ENCODE measurements at places on chromosomes 7 and 10. TPM values are rescaled to one million over a fixed set of nuclear protein-coding genes. Genes with fewer than 3 reads are reported as not detected.
A peak's percentile ranks its signal among the peaks of the same experiment; 100 is the strongest.

- no peak for DNase-seq
These were observed 18.8 kb downstream of the POLL start for GRCh38 chr10:101569323-101569621.

GRCh38 chr10:24603333-24603732 lies 120.4 kb downstream of the ARHGAP21 start:
- DNase-seq, result peak; percentile 78

- no peak for DNase-seq
These were observed 214.0 kb downstream of the MDFIC start for GRCh38 chr7:115135769-115136410.

- DNase-seq, result peak; percentile 75
These were observed 246.1 kb downstream of the TNS3 start for GRCh38 chr7:47335557-47336471.

GRCh38 chr10:37856881-37857286 lies 526 bp downstream of the ZNF248 start:
- peak; percentile 69 for DNase-seq

DNA sequence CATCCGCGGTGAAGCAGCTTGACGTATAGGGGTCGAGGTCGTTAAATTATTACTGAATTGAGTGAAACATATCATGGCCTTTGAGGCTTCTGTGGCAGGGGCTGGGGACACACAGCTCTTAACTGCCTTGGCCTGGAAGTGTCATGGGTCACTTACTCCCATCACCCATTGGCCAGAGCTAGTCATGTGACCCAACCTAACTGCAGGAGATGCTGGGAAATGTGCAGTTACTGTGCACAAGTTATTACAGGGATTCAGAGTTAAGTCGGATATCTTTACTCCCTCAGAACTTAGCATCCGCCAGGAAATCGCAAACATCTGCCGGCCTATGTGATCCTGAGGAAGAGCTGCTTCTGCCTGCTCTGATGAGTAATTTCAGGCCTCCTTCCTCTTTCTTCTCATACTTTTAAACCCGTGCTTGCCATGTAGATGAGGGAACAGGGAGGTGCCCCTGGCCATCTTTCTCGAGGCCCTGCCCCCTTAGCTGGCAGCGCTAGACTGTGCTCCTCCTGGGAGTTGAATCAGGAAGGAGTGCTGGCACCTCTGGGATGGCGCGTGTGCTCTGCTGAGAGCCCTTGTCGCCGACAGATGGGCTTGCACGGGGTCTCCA lies 203.6 kb downstream of the TCF7L2 start:
- DNase-seq, result no peak

DNA sequence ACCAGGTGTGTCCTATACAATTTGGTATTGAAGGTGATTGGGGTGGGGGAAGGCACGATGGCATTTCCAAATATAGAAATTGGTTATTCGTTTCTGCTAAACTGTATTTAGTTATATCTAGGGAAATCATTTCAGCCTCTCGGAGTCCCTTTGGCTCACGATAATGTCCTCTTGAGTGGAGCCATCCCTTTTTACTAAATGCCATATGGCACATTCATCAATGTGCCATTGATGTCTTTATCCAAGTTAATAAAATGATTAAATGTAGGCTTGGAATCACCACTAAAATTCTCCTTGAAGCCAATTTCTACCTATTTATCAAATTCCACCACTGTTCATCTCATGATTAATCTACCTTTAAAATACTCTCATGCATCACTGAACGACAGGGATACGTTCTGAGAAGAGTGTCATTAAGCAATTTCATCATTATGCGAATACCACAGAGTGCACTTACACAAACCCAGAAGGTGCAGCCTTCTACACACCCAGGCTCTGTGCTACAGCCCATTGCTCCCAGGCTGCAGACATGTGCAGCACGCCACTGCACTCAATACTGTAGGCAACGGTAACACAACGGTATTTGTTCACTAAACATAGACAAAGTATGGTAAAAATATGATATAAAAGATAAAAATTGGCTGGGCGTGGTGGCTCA lies 219.2 kb upstream of the C7orf33 start:
- DNase-seq, result no peak

GRCh38 chr10:73585327-73585726 lies 5.8 kb downstream of the USP54 start:
- DNase-seq, result no peak

GRCh38 chr7:155437836-155438235 lies 20.1 kb upstream of the EN2 start:
- DNase-seq, result peak; percentile 30

DNA sequence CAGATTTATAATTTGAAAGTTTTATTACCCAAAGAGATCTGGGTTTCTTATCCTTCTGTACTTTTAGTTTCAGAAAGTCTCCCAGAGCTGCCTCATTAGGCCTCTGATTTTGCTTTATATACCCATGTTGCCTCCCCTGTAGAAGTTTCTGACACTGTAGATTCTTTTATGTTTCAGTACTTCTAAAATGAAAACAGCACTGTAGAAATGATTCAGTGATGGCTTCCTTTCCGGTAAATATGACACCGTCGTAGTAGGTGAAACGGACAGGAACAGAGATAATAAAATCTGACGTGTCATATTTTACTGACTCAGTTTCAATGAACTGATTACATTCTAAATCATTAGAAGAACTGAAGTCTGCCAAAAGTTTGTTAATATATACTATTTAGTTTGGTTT lies 272.7 kb downstream of the TWIST1 start:
- no peak for DNase-seq

DNA sequence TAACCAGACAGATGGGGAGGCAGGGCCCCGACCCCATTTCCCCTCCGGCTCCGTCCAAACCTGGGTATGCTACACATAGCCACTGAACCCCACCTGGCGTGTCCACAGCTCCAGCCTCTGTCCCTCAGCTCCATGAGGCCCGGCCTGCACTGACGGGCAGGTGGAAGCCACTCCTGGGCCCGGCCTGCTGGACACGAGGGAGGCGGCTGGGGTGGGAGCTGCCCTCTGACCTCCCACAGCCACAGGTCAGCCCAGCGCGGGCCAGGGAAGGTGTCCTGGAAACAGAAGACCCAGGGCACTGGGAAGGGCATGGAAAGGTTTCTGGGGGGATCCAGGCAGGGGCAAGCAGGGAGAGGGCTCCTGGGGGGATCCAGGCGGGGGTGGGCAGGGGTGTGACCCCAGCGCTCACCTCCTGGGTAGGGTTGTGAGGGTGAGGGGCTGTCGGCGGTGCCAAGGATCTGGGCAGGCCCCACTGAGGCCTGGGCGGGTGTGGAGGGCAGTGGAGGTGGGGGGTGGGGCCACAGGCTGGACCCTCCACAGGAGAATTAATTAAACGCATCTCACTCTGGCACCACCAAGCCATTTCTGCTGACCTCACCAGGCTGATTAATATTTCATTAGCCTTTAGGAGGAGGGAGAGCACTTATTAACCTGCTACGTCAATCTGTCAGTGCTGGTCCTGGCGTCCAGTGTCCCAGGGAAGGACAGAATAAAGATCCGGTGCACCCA lies 108.9 kb downstream of the UNCX start:
- no peak for DNase-seq

- DNase-seq, result no peak
These were observed 28.9 kb downstream of the FBXW4 start for GRCh38 chr10:101666083-101666482.

GRCh38 chr7:70681469-70682350 lies 450.2 kb upstream of the GALNT17 start:
- no peak for DNase-seq

- peak; percentile 99 for DNase-seq
These were observed at the start of gene TRIM24 for GRCh38 chr7:138460176-138460648. TSS of gene TRIM24 (plus strand) at chr7:138460259. CDS start at chr7:138460549, 290 bp downstream.

- DNase-seq, result peak; percentile 70
These were observed 35.8 kb upstream of the BHLHA15 start for GRCh38 chr7:98175260-98175940.

DNA sequence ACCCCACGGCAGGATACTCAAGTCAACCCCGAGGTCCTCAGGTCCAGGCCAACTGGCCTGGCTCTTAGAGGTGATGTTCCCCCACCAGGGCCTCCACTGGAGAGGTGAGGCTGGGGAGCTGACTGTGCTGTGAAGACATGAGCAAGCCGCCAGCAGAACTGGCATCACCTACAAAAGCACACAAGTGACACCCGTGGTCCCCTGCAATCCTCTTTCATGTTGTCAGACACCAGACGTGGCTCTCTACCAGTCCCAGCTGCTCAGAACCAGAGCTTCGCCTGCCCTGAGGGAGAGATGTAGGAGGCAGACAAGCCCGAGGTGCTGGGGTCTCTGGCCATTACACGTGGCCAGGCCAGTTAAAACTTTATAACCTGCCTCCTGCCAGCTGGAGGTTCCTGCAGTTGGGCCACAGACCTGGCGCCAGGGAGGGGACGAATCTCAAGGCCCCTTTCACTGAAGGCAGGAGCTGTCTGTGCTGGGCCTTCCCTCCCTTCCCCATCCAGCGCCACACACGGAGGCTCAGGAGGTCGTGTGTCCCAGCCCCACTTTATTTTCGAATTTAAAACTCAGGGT lies 2.2 kb downstream of the COMTD1 start:
- DNase-seq, result peak; percentile 71

DNA sequence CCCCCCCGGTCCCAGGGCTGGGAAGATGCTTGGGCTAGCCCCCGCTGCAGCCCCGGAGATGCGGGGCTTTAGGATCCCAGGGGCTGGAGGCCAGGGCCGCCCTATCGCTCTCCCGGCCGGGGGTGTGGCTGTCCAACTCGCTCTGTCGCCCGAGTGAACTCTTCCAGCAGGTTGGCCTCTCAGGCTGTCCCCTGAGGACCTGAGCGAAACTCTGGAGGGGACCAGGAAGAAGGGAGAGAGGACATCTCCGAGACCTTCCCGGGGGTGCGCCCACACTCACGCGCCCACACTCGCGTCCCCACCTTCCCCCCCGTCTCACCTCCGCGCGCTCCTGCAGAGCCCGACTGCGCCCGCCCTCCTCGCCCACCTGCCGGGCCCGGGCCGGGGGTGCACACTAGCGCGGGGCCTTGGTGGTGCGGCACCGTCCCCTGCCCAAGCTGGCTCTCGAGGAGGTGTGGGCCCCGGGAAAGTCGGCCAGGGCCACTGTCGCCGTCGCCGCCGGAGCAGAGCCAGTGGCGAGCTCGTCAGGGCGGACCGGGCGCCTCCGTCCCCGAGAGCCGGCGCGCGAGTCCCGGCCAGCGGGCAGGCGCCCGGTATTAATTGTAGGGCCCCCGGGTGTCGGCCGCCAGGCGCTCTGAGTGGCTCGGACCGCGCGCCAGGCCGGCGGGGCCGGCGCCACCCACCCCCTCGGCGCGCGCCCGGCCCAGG lies 101.7 kb upstream of the SVIL start:
- DNase-seq, result peak; percentile 99

STK31 gene
- under 0.01 TPM for total RNA-seq

TMEM184A gene
- total RNA-seq, result under 0.01 TPM

NPFFR1 gene
- not detected for total RNA-seq

ITIH5 gene
- total RNA-seq, result 2.2 TPM

ADCY1 gene
- total RNA-seq, result 0.59 TPM

PRF1 gene
- not detected for total RNA-seq

FOXP2 gene
- 3.8 TPM for total RNA-seq

FRMPD2 gene
- 0.59 TPM for total RNA-seq

IKZF1 gene
- total RNA-seq, result under 0.01 TPM

All from osteoblast (primary cell).